ENCODE measurements at places on chromosomes 5 and 9.

DNA sequence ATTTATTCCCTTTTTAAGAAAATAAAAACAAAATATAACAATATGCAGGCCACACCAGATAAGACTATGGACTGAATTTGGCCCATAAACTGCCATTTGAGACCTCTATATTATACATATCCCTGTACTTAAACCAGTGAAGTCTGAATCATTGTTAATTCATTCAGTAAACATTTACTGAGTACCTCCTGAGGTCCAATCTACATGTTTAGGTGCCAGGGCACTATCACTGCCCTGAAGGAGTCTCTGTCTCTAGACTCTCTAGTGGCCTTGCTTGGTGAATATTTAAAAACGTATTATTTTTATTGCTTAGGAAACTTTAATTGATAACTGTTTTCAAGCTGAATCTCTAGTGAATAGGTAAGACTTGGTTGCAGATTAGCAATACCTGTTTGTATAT, 74.7 kb upstream of the ELL2 start:
- no peak for DNase-seq

GRCh38 chr9:8158574-8158973, 359.0 kb upstream of the DMAC1 start:
- no peak for DNase-seq

DNA sequence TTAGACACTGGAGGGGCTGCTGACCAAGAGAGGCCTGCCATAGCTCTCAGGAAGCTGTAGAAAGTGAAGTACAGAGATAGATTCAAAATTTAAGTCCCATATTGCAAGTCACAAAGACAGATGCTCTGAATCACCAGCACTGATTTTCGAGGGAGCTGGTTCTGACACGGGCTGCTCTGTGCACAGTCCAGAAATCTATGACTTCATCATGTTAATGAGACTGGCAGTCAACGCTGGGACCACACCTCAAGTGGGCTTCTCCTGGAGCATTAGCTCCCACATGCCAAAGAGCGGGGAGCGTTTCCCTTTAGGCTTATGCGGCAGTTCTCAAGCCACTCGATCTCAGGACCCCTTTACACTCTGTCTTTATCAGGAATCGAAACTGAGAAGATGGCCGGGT, 34.2 kb upstream of the FAT2 start:
- no peak for DNase-seq

GRCh38 chr5:27855491-27855890, 817.1 kb upstream of the CDH9 start:
- DNase-seq = no peak

DNA sequence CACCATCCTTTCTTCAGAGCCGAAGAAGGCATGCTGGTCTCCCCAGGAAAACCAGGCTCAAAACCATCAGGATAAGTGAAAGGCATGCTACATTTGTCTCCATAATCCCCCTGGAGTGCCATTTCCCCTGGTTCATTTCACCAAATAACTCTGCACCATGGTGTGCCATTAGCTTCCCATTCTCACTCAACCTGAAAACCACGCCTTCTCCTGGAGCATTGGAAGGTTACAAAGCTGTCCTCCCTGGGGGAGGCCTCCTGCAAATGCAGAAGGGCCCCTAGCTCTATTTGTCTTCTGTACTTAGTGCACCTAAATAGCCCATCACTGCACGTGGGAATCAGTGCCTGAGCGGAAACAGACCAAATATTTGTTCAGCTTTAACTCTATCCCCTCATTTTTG, 90.2 kb upstream of the ICE1 start:
- no peak for DNase-seq

DNA sequence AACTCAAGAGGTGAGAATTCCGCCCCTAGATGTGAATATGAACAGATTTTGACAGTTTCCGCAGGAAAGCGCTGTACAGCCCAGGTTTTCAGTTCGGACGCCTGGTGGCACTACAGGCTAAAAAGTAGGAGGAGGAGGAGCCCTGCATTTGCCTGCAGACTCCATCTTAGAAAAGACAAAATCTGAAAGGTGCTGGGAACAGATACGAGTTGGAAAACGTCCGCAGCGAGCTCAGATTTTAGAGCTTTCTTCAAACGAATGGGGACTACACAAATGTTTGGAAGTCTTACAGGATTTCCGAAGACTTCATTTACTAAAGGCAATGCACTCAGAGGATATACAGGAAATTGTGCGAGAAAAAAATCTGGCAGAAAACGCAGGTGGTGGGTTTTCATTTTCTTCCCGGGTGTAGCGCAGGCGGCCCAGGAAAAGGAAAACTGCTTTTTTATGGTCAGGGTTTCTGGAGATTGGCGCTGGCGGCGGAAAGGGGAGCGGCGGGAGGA, 9.9 kb upstream of the PCDHB2 start:
- DNase-seq = no peak

- peak; percentile 28 for DNase-seq
Observed at GRCh38 chr9:99181621-99182020, 40.1 kb downstream of the ALG2 start.

GRCh38 chr9:131676431-131676972, 63.4 kb downstream of the RAPGEF1 start:
- DNase-seq = no peak

DNA sequence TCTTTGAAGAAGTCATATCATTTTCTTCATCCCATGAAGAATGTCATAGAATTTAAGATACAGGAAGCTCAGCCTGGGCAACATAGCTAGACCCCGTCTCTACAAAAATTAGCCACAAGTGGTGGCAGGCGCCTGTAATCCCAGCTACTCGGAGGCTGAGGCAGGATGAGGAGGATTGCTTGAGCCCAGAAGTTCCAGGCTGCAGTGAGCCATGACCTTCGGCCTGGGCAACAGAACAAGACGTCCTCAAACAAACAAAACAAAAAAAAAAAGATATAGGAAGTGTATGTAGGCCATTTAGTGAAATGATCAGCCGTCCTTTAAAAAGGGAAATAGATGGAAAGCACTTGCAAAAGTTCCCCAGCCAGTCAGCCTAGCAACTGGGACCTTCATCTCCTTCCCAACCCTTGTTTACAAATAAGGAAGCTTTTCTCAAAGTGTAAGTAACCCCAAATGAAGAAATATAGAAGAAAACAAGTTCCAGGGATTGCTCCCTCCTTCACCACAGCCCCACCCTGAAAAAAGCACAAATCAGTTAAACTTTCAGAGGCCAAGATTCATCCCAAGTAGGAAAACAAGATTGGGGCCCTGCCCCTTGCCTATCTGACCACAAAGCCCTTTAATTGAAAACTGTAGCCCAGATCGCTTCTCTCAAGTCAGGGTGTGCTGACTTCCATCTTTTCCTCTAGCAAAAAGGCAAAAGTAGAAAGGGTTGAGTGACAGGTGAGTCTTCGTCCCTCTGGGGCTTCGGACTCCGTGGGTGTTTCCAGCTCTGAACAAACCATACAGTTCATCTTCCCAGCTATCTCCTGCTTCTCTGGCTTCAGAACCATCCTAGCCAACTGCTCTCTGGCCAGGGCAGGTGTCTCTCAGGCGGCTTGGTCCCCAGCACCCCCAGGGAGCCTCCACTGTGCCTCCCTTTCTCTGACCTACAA, 1.2 kb downstream of the SLC31A2 start:
- no peak for DNase-seq

DNA sequence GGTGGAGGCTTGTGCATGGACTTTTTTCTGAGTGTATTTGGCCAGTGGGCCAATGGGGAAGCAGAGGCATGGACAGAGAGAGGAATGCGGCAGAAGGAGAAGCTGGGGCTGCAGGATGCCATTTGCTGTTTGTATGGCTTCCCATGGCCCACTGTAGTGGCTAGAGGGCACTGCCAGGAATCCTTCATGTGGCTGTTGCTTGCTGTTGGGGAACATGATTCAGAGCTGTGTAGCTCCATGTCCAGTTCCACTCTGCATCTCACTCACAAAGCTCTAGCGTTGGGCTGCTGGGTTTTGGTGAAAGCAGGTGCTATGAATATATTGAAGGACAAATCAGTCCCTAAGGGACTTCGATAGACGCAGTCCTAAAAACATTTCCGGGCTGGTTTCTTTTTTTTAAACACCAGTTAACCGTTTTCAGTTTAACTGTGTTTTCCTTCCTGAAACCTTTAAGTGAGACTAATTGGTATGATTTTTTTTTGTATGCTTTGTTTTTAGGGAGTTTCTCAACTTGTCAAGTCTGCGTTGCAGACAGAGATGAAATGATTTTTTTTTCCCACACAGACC, 51.3 kb downstream of the SLC22A5 start:
- DNase-seq = no peak

DNA sequence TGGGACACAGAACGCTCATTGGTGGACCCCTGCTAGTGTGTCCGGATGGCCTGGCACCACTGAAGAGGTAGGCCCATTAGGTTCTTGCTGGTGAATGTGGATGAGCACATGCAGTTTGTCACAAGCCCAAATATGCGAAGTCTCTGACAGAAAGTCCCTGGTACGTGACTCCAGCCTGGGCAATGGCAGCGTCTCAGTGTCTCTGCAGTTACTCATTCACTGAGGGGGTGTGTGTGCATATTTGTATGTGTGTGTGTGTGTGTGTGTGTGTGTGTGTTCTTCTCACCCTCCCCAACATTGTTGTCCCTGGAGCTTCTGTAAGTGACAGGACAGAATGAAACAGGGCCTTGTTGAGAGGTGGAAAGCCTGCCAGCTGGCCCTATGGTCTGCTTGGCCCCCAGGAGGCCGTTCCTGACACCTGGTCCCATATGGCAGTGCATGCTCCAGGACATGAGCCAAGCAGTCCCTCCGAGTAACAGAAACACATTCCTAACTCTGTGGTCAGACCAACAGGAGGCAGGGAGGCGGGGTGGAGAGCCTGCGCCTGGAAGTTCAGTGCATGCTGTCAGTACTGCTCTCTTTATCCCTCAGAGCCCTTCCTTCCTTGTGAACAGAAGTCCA, 169.9 kb downstream of the SLC28A3 start:
- no peak for DNase-seq

GRCh38 chr5:15948190-15948589, 231.4 kb downstream of the MARCHF11 start:
- DNase-seq = no peak

DNA sequence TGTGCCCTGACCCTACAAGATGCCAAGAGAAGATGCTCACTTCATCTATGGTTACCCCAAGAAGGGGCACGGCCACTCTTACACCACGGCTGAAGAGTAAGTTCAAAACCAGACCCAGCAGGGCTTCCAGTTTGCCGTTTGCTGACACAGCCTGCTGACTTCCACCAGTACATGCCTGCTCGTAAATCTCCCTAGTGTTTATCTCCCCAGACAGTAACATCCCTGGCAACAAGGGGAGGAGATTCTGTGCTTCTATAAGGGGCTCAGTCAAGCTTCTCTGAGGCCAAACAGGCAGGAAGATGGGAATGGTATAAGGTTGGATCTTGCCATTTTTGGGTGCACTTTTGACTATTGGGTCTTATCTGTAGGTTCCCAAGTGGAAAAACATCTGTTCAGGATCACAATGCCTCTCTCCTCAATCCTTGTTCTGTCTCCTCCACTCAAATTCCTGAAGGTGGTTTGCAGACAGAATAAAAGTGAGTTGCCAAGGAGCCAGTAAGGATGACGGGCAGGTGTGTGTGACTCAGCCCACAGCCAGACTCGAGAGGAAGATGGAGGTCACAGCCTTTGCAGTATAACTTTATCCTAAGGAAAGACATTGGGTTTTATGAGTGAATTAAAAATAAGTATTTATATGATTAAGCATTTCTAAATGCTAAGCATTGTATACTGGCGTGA, 1.9 kb downstream of the MLANA start:
- no peak for DNase-seq

DNA sequence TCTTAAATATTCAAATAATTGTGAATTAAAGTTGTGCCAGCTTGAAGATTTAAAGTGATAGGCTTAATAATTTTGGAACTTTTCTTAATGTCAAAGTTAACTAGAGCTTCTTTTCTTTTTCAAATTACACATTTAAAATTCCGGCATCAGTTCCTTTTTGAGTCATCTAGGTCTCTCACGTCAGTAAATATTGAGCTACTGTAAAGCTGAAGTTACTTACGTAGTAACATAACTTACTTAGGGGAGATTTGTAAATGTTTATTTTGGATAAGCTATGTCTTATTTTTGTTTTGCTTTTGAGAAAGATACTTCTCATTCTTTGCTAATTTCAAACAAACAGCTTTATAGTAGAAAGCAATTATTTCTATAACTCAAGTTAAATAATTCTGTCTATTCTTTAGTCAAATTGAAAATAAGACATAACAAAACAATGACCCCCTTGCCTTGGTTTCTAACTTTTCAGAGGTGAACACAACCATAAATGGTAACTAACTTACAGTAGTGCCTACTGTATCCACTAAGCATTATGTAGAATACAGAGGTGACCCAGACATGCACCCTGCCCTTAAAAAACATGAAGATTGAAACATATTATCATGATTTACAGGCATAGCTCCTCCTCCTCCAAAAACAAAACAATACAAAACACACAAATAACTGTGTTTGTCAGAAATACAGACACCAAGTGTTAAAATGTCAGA, 29.8 kb downstream of the CD274 start:
- DNase-seq = no peak

GRCh38 chr5:83104021-83104420, 26.7 kb downstream of the XRCC4 start:
- DNase-seq = no peak

DNA sequence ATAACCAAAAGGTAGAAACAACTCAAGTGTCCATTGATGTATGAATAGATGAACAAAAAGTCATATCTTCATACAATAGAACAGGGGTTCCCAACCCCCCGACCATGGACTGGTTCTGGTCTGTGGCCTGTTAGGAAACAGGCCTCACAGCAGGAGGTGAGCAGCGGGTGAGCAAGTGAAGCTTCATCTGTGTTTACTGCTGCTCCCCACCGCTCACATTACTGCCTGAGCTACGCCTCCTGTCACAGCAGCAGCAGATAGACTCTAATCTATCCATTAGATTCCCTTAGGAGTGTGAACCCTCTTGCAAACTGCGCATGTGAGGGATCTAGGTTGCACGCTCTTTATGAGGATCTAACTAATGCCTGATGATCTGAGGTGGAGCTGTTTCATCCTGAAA, 478.0 kb downstream of the BRINP1 start:
- no peak for DNase-seq

DNA sequence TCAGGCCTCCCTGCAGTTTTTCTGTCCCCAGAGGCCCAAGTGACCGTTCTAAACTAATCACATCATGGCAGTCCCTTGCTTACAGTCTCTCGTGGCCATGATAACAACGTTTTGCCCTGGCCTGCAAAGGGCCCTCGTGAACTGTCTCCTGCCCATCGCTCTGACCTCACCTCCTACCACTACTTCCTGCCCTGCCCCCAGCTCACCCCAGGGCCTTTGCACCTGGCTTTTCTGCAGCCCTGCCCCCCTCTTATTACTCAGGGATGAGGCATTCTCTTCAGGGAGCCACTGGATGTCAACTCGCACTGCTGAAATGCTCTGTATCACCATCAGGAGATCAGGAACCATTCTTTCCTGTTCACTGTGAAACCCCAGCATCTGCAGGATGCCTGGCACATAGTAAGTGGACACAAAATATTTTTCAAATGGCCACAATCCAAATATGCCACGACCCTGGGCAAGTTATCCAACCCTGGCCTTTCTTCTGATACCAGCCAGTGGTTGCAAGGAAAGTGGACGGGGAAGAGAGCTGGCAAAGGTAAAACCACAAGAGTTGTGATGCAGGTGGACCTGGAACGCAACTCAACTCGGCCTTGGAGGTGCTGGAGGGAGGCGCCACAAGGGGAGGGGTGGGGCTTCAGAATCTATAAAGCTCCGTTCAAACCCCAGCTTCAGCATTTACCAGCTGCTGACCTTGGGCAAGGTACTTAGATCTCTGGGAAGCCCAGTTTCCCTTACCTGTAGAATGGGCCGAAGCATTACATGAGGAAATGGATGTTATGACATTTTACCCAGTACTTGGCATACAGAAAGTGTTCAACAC, 1.7 kb downstream of the SNCB start:
- no peak for DNase-seq

- DNase-seq = no peak
Observed at GRCh38 chr9:109473329-109473728, 24.8 kb downstream of the PTPN3 start.

- no peak for DNase-seq
Observed at GRCh38 chr5:135569755-135570452, 8.9 kb downstream of the CXCL14 start.

Measured in HL-60 (cell line).